Testis (tissue), 5 donors: ENCODE measurements at places on chromosomes 4 and X. TPM values are rescaled to one million over a fixed set of nuclear protein-coding genes. Genes with fewer than 3 reads are reported as not detected.

HPSE gene
- 2.0 TPM for polyA plus RNA-seq

CXCL9 gene
- polyA plus RNA-seq: 11.2 TPM

STOX2 gene
- polyA plus RNA-seq: 5.8 TPM

SMIM10L2A gene
- polyA plus RNA-seq: 15.0 TPM

SOX3 gene
- polyA plus RNA-seq: 2.9 TPM

STS gene
- polyA plus RNA-seq: 4.6 TPM

EGF gene
- polyA plus RNA-seq: 1.3 TPM

EREG gene
- polyA plus RNA-seq: not detected

ACE2 gene
- 78.9 TPM for polyA plus RNA-seq

TEX13D gene
- polyA plus RNA-seq: 6.7 TPM

NDST4 gene
- polyA plus RNA-seq: 0.41 TPM

P2RY8 gene
- polyA plus RNA-seq: 1.1 TPM

ODAPH gene
- polyA plus RNA-seq: not detected

MXRA5 gene
- polyA plus RNA-seq: 8.6 TPM

SPANXA1 gene
- polyA plus RNA-seq: 6.5 TPM

CT47B1 gene
- 5.9 TPM for polyA plus RNA-seq

TCEAL6 gene
- polyA plus RNA-seq: 40.3 TPM

CLIC2 gene
- polyA plus RNA-seq: 3.9 TPM

PPP1R2C gene
- polyA plus RNA-seq: 54.8 TPM

ATP1B4 gene
- 0.42 TPM for polyA plus RNA-seq

EPHA5 gene
- polyA plus RNA-seq: 1.0 TPM

GPR34 gene
- 3.5 TPM for polyA plus RNA-seq

FGD1 gene
- polyA plus RNA-seq: 5.2 TPM

ITGB1BP2 gene
- polyA plus RNA-seq: 2.0 TPM

COL25A1 gene
- polyA plus RNA-seq: 17.2 TPM

SFRP2 gene
- 65.6 TPM for polyA plus RNA-seq

SSX1 gene
- polyA plus RNA-seq: 11.0 TPM

ASB9 gene
- polyA plus RNA-seq: 63.9 TPM

PDZD4 gene
- polyA plus RNA-seq: 11.2 TPM

YY2 gene
- 8.3 TPM for polyA plus RNA-seq

ARR3 gene
- polyA plus RNA-seq: not detected

CHIC2 gene
- 83.4 TPM for polyA plus RNA-seq

RASGEF1B gene
- polyA plus RNA-seq: 5.3 TPM

MAMLD1 gene
- polyA plus RNA-seq: 31.3 TPM

BTC gene
- polyA plus RNA-seq: 1.1 TPM

ADAMTS3 gene
- polyA plus RNA-seq: 3.9 TPM

SCML2 gene
- 19.1 TPM for polyA plus RNA-seq

H2BW1 gene
- polyA plus RNA-seq: not detected

DCAF4L1 gene
- polyA plus RNA-seq: 33.6 TPM

IL15 gene
- polyA plus RNA-seq: 2.7 TPM

GLOD5 gene
- 0.83 TPM for polyA plus RNA-seq

SLC38A5 gene
- polyA plus RNA-seq: 3.5 TPM

PHEX gene
- polyA plus RNA-seq: 0.24 TPM

TCEANC gene
- polyA plus RNA-seq: 2.1 TPM

PNCK gene
- 19.9 TPM for polyA plus RNA-seq

ZNF185 gene
- 11.1 TPM for polyA plus RNA-seq

JCHAIN gene
- 34.0 TPM for polyA plus RNA-seq

SPANXD gene
- polyA plus RNA-seq: 11.5 TPM

KLHL8 gene
- 9.5 TPM for polyA plus RNA-seq

SPATA4 gene
- polyA plus RNA-seq: 340 TPM

KLHL13 gene
- polyA plus RNA-seq: 6.6 TPM

SH3BGRL gene
- 95.3 TPM for polyA plus RNA-seq

GPR143 gene
- 2.5 TPM for polyA plus RNA-seq

SLC10A3 gene
- polyA plus RNA-seq: 22.4 TPM
